A549 treated with GW870086 at 1 μM for 4 hours (cell line): ENCODE measurements at places on chromosomes 7 and 10. TPM values are rescaled to one million over a fixed set of nuclear protein-coding genes. Genes with fewer than 3 reads are reported as not detected.

Gene HMX2
- 0.14 to 0.25 TPM in 2 of 5 replicates, not detected in the others for total RNA-seq

Gene DNAJC30
- total RNA-seq = 8.2 to 10.7 TPM (median 10.2 TPM) in 5 replicates

Gene ATG9B
- total RNA-seq = 0.31 to 1.3 TPM (median 0.58 TPM) in 5 replicates

Gene CHST15
- 8.6 to 10.9 TPM (median 10.3 TPM) in 5 replicates for total RNA-seq

Gene SPOCK2
- 0.24 to 0.51 TPM (median 0.36 TPM) in 5 replicates for total RNA-seq

Gene ANKRD61
- total RNA-seq = 0.43 to 0.77 TPM (median 0.53 TPM) in 5 replicates

Gene LHFPL3
- total RNA-seq = not detected in 5 replicates

Gene HOGA1
- total RNA-seq = 1.2 to 2.0 TPM (median 1.7 TPM) in 5 replicates

Gene PLCE1
- 4.8 to 6.8 TPM (median 6.4 TPM) in 5 replicates for total RNA-seq

Gene C7orf57
- 0.18 to 0.79 TPM (median 0.26 TPM) in 5 replicates for total RNA-seq

Gene SPAM1
- total RNA-seq = not detected in 5 replicates

Gene SORCS3
- total RNA-seq = not detected in 5 replicates

Gene GSTK1
- 109 to 119 TPM (median 117 TPM) in 5 replicates for total RNA-seq

Gene WDFY4
- not detected in 5 replicates for total RNA-seq

Gene OPN1SW
- total RNA-seq = not detected in 5 replicates

Gene SLC18A3
- total RNA-seq = not detected in 5 replicates

Gene GPR15LG
- total RNA-seq = not detected in 5 replicates

Gene SUV39H2
- 18.9 to 23.0 TPM (median 20.8 TPM) in 5 replicates for total RNA-seq

Gene KCTD7
- 5.1 to 6.5 TPM (median 6.0 TPM) in 5 replicates for total RNA-seq

Gene HYAL4
- 0.07 TPM in 1 of 5 replicates, not detected in the others for total RNA-seq

Gene NOS3
- 0.35 to 1.2 TPM (median 0.53 TPM) in 5 replicates for total RNA-seq

Gene MRM2
- 48.1 to 57.2 TPM (median 51.9 TPM) in 5 replicates for total RNA-seq

Gene GDF2
- total RNA-seq = not detected in 5 replicates

Gene ADRB1
- 0.62 to 1.6 TPM (median 1.1 TPM) in 5 replicates for total RNA-seq

Gene OTUD1
- 2.5 to 3.8 TPM (median 3.3 TPM) in 5 replicates for total RNA-seq

Gene FAM131B
- total RNA-seq = 0.27 to 0.65 TPM (median 0.40 TPM) in 5 replicates

Gene LRRC4
- not detected in 5 replicates for total RNA-seq

Gene SEMA3E
- total RNA-seq = 1.9 to 2.6 TPM (median 2.0 TPM) in 5 replicates

Gene NANOS1
- 2.4 to 4.0 TPM (median 3.5 TPM) in 5 replicates for total RNA-seq

Gene NODAL
- not detected in 5 replicates for total RNA-seq

Gene NUTM2E
- 0.23 to 0.87 TPM (median 0.43 TPM) in 5 replicates for total RNA-seq
